Fibroblast of skin of abdomen (primary cell): ENCODE measurements at places on chromosomes 3 and 15.

- peak; percentile 12 for DNase-seq
These were observed 634 bp downstream of the MINDY2 start for GRCh38 chr15:58771621-58772250.

- no peak for DNase-seq
These were observed 15.5 kb downstream of the ATOSA start for GRCh38 chr15:52663536-52664294.

DNA sequence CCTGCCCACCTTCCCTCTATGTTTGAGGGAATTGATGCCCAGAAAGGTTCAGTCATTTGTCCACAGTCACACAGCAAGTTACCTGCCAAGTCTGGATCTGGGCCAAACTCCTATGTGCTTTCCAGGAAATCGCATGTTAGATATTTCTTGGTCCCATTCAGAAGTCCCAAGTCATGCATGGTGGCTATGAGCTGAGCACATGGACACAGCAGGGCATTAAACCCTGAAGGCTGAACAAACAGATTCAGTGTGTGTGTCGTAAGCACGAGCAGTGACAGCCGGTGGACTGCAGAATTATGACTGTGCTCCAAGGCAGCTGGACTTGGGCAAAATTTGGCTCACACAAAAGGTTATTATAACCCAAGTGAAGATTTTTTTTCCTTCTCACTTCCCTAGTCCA is 11.4 kb upstream of the SLC6A6 start:
- peak; percentile 52 for DNase-seq

DNA sequence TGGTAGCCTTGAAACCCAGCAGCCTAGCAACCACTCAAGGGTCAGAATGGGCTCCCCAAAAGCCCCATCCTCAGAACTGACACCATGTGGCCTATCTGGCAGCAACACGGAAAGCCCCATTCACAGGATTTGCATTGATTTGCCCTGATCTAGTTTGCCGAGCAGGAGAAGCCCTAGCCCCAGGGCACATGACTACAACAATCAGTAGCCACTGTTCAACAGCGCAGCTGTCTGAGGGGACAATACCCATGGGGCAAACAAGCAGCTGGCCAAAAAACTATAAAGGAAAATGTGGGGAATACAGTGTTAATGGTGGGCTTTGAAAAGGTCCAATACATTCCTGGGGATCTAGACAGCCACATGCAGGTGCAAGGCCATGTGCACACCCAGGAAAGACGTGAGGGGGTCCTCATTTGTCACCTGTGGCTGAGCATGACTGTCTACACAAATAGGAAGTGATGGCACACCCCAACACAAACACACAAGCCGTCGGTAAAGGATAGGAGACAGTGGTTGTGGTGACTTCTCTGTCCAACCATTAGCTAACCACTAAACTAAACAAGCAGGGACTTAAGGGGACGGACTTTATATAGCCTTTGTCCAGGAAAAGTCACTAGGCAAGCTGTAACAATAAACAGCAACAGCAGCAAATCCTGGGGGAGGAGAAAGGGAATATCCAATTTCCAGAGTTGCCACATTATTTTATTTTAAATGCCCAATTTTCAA is 113.7 kb downstream of the LRIG1 start:
- DNase-seq: no peak

- no peak for DNase-seq
These were observed 18.1 kb upstream of the IL1RAP start for GRCh38 chr3:190495796-190496195.

DNA sequence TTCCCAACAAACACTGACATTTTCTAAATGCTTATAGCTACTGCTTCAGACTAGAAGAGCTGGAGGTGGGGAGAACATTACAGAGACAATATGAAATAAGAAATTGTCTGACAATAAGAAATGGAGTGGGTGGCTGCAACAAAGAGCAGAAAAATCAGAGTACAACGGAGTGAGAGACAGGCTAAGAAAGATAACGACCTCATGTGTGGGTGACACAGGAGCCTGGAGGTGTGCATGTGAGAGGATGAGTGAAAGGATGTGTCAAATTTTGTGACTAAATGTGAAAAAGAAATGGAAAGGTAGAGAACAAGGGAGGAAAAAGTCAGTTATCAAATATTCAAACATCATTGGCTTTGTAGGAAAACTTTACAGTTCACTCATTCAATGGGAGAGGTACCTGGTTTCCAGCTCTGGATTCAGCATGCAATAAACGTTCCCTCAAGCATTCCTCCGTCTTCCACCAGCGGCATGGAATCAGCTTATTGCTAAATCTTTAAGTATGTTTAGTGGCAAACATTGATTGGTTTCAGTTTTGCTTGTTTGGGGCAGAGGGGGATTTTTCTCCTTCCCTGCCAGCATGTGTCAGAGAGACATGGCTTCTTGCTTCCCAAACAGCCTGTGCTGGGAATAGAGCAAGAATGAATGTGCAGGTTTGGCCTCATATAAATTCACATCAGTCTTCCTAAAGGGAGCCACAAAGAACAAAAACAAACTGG is 103.8 kb upstream of the CHRM5 start:
- DNase-seq: no peak

DNA sequence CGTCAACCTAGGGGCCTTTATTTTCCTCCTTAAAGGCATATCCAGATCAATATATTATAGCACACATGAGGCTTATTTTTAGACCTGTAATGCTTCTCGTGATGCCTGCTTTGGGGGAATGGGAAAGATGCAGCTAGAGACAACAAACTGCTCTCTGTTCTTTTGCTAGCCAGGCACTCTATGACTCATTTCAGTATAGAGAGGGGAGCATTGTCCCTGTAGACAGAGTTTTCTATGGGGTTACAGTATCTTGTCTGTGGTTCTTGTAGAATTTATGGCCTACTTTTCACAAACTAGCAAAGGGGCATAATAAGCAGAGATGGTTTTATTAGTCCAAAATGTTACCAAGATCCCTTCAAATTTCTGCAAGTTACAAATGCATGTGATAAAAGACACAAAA is 305.6 kb downstream of the LSAMP start:
- no peak for DNase-seq

- no peak for DNase-seq
These were observed 32.7 kb upstream of the CPOX start for GRCh38 chr3:98626151-98626550.

- DNase-seq: peak; percentile 26
These were observed 68.4 kb downstream of the PPCDC start for GRCh38 chr15:75091814-75092213.

- DNase-seq: peak; percentile 67
These were observed 6.5 kb downstream of the TAGLN3 start for GRCh38 chr3:112005091-112005672.

DNA sequence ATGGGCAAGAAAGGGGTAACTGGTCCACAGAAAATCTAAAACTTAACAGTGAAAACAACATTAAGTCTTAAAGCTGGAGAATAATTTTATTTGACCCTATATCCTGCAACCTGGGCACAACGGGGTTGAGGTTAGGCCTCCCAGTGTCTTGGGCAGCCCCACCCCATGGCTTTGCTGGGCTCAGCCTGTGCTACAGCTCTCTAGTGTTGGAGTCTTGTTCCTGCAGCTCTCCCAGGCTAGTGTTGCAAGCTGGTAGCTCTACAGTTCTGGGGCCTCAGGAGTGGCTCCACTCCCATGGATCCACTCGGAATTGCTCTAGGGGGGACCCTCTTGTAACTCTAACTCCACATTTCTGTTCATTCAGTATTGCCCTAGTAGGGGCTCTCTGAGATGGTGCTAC is 24.9 kb upstream of the GNB4 start:
- no peak for DNase-seq

- DNase-seq: peak; percentile 13
These were observed 1.6 kb downstream of the TATDN2 start for GRCh38 chr3:10249833-10250232.

- no peak for DNase-seq
These were observed 25.1 kb downstream of the POLR2M start for GRCh38 chr15:57731530-57732103.

DNA sequence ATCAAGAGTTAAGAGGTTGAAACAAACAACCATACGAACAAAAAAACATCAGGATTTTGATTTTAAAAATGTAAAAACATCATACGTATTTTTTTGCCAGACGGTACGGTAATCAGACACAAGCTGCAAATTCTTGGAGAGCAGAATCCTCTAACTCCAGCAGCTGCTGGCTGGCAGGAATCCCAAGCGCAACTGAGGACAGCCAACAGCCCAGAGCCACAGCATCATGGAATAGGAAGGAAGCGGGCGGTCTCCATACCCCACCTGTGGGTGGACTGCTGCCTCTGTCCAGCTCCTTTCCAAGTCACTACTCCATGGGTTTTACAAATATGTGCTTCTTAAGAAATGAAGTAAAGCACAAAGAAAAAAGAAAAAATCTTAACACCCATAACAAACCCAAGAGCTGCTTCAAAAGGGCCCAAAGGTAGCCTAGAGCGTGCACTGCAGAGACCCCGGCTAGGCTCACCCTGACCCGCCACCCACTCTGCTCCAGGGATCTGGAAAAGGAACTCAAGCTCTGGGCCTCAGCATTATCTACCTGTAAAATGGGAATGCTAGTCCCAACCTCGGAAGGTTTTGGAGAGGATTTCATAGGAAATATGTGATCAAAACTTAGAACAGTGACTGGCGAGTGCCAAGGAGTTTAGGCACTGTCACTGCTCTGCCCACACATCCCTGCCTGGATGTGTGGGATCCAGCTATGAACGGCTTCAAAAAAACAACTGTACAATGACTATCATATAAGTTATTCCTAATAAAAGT is 33.4 kb downstream of the ZXDC start:
- no peak for DNase-seq

DNA sequence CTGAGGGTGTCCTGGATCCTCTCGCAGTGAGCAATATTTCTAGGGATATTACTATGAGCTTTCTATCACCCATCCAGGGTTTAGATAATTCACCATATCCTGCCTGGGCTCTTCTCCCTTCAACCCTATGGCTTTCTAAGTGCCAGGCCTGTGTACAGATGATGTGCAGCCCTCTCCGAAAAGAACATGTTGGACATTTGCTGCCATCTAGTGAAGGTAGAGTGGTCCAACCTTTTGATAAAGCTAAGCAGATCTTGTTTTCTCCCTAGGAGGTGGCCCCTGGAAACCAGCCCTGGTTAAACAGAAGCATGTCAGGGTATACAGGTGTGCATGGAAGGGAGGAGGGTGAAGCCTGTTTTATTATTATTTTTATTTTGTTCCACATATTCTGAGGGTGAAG is 27.9 kb upstream of the SCN10A start:
- DNase-seq: peak; percentile 52

GRCh38 chr3:79253704-79254103 is 514.1 kb downstream of the ROBO1 start:
- peak; percentile 85 for DNase-seq

DNA sequence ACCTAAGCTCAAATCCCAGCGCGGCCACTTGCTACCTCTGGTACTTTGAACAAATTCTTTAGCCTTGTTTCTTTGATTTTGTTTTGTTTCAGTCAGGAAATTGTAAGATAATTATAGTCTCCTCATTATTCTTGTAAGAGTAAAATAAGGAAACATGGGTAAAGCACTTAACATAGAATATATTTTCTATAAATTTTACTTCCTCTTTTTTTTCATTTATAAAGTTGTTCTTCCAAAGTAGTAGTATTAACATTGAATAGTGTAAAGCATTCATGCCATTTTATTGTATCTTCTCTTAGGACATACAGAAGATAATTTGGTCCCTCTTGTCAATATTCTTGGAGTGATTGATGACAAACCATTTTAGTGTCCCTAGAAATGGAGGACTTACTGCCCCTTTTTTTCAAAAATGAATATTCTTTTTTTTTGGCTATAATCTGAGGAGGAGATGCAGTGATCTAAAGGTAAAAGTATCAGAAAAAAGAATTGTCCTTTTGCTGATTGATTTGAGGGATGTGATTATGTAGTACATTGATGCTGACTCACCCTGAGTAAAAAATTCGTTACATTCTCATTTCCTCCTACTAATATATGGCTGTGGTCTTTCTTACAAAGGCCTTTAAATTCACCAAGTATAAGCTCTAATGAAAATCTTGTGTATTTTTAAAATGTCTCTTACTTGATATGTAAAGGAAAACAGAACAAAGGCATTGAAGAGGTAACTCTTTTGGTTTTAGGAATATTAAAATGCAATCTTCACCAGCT is 51.0 kb downstream of the ALCAM start:
- DNase-seq: peak; percentile 50

DNA sequence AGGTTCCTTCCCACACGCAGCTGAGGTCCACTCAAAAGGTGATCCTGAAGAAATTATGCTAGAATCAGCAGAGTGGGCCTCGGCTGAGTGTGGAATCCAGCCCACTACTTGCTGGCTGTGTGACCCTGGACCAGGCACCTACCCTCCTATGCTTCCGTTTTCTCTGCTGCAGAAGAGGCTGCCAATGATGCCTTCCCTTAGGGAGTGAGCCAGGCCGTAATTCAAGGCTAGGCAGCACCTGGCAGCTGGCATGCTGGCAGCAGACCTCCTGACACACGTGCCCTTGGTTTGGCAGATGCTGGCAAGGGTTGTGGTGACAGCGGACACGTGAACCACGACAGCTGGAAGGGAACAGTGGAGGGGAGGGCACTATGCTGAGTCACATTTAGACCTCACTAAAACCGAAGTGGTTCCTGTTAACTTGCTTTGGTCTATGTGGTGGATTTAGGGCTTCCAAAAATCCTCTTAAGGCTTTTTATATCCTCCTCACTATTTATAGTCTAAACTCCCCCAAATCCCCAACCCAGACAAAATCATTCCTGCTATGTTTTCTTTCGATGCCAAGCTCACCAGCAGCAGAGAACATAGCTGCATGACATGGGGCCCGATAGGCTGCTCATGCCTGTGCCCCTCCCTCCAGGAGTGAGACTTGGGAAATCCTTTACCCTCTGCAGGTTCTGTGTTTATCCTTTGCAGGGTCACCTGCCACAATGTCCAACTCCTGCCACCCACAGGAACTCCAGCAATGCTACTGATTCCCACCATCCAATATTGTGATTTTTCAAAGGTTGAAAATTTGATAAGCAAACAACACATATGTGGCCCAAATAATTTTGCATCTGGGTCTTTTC is 10.6 kb upstream of the PCSK6 start:
- DNase-seq: no peak

DNA sequence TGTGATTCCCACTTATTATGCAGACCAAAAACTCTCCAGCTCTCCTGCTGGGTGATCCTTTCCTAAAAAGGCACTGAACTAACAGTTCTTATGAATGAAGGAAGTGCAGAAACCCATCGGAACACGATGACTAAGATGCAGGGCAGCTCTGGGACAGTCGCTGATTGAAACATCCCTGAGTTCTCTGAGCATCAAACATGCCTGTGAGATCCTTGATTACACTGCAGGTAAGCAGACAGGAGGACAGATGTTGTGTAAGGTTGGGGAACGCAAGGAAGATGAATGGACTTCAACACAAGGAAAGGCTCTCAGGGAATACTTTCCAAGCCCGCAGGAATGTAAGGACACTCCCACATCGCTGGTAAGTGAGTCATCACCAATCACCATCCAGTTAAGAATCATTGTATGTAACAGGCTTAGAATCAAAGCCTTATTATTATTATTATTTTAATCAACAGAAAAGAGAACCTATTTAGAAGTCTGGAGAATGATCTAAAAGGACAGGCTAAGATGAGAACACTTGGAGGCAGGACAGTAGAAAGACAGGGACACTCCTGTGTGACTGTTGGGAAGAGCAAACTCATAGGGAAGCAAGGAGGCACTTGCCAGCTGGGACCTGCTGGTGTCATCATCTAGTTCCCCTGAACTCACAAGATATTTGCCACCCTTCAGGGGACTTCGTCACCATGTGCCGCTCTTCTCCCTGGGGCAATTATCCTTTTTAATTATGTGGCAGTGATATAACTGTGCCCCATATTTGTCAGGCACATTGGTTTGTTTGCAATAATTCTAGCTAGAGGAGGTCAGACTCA is 26.0 kb downstream of the TMEM158 start:
- DNase-seq: peak; percentile 94
